ENCODE measurements at places on chromosomes 16 and 17.

- DNase-seq = peak; percentile 88
Measured at GRCh38 chr17:80263253-80264204, 2.9 kb downstream of the RNF213 start.

DNA sequence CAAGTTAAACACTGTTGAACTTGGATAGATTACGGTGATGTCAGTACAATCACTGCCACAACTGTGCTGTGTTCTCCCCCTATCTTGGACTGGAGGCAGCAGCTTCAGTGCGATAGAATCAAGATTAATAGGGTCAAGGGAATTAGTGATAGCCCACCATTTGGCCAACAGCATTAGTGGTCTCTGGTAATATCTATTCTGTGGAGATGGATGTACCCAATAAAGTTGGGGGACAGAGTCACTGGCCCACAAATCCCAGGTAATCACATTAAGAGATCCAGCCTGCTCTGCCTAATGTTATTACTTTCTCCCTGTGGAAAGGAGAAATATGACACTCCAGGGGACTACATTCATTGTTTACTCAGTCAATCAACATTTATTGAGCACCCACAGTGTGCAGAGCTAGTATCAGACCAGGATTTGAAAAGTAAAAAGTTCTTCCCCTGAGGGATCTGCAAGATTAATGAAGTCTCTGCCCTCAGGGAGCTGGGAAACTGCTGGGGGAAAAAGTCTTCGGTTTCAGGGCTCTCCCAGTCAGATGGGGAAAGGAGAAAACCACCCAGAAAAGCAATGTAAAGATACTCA lies 23.6 kb upstream of the ATP5MC1 start:
- DNase-seq = no peak

DNA sequence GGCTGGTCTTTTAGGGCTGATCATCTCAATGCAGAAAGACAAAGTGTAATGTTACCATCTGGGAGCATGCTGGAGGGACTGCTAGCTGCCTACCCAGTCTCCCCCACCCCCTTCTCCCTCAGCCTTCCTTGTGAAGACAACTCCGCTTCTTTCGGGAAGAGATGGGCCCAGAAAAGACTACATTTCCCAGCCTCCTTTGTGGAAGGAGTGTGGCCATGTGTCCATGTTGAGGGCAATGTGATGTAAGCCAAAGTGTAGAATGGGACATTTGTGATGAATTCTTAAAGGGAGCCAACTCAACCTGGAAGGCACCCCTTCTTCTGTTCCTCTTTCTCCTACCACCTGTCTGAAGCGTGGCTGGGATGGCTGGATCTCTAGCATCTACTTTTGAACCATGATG lies 16.3 kb downstream of the ABCC12 start:
- DNase-seq = no peak

DNA sequence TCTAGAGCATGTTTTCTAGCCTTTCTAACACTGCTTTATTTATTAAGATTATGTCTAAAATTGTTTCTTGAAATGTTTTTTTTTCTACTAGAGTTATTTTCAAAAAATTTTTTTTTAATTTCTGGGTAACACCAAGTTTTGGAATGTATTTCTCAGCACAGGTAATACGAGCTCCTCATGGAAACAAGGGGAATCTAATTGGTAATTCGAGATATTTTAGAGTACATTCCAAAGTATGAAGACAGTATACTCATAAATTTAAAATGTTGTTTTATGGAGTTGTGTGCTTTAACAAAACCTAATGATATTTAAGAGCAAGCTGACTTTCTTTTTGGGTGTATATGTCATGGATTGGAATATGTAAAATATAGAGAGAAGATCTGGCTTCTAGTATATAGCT lies 42.4 kb downstream of the OMG start:
- no peak for DNase-seq

- DNase-seq = peak; percentile 7
Measured at GRCh38 chr16:24070851-24071250, 185.3 kb upstream of the CACNG3 start.

GRCh38 chr17:80964544-80964856 lies 27.1 kb upstream of the CHMP6 start:
- DNase-seq = no peak

GRCh38 chr17:5553479-5553878 lies 30.8 kb downstream of the NLRP1 start:
- no peak for DNase-seq

DNA sequence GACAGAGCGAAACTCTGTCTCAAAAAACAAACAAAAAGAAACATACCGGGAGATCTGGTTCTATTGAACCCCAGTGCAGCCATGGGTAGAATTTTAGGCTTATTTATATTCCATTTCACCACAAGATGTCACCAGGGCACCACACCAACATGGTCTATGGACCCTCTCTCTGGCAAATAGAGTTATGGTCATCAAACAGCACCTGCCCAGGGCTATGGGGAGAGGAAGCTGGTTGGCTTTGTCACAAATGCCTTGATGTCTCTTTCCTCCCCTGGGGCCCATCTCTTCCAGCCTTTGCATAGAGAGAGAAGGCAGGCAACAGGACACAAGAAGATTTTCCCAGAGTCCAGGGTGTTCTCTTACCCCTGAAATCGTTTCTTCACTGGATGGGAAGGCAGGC lies 128.4 kb downstream of the WWOX start:
- no peak for DNase-seq

DNA sequence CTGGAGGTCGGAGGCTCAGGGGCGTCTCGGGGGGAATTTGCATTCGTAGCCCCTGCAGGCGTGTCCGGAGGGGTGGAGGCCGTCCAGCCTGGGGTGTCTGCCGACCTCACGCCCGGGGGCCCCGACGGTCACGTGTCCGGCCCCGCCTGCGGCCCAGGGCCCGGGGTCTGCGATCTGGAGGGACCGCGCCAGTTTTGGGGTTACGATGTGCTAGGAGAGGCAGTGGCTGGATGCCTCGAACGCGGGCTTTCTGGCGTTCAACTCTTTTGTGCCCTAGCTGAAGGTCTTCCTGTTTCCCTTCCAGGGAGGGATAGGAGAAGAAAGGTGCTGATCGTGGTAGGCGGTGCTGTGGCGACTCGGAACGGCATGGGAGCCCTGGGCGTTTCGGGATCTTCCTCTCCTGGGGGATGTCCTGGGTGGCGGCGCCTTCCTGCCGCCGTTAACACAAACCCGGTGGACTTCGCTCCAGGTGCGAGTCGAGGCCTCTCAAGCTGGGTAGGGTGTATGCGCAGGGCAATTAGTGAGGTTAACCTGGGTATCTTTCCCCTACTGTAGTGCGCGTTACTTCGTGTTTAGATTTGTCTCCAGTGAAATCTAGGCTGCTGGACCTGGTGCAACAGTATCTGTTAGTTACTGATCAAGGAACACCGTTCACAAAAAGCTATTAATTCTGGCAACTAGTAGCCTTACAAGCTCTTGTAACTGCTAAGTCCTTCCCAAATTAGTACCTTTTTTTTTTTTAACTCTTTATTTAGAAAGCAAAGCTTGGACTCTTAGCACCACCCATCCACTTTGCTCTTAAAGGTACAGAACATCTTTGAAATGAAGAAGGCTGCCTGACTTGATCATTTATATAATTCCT lies 1.3 kb downstream of the AKAP1 start:
- DNase-seq = peak; percentile 26

GRCh38 chr16:28038409-28038808 lies 25.1 kb downstream of the GSG1L start:
- no peak for DNase-seq

DNA sequence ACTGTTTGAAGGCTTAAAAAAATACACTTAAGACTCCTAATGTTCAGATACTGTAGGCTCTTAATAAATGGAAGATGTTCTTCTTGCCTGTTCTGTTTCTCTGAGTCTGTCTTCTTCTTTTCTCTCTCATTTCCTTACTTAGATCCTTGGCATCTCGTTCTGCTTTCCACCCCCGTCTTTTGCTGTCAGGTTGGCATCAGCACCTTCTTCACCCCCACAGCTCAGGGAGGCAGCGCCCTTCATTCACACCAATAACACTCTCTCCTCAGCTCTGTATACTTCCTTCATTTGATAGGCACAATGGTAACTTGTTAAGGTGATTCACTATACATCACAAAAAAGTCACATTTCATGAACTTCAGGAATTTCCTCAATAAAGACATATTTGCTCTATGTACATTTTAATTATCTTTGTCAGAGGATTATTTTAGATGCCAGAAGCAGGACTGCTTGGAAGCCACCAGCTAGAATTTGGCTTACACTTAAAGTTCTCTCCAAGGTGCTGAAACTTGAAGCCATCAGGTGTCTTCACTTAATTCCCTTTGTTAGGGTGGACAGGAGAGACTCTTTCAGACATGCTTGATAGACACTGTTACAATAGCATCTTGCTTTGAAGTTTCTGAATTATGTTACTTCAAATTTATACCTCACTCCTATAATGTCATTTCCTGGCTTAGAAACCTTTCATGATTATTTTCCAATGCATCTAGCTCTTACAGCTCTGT lies 670.1 kb upstream of the C16orf82 start:
- DNase-seq = no peak

- peak; percentile 62 for DNase-seq
Measured at GRCh38 chr16:1538804-1539520, 5.5 kb downstream of the TMEM204 start.

GRCh38 chr17:78679495-78680395 lies 102.3 kb downstream of the CYTH1 start:
- no peak for DNase-seq

- no peak for DNase-seq
Measured at GRCh38 chr17:54007855-54008254, 185.1 kb downstream of the KIF2B start.

GRCh38 chr17:17062866-17063265 lies 20.6 kb downstream of the MPRIP start:
- DNase-seq = no peak

DNA sequence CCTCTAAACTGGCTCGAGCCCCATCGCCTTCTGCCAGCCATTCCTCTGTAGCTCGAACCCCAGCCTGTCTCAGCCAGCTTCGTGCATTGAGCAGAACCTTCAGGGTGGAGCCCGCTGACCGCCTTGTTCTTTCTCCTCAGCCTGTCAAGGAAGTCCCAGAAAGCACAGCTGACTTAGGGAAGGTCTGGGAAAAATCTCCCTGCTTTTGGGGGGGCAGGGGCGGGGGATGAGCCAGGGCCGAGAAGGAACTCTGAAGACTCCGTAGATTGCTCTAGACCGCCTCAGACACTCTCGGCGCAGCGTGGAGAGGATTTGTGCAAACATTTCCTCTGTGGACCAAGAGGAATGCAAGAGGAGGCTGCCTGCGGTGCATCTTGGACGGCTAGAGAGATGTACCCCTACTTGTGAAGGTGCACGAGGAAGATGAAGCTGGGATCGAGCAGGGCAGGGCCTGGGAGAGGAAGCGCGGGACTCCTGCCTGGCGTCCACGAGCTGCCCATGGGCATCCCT lies at the start of gene GLP2R:
Gene GLP2R (plus strand): TSS at position 284 of the 510 bp plus-strand sequence. CDS start 140 bp downstream, at position 424.
- DNase-seq = no peak

GRCh38 chr17:40612599-40613244 lies 34.9 kb downstream of the SMARCE1 start:
- DNase-seq = peak; percentile 95

DNA sequence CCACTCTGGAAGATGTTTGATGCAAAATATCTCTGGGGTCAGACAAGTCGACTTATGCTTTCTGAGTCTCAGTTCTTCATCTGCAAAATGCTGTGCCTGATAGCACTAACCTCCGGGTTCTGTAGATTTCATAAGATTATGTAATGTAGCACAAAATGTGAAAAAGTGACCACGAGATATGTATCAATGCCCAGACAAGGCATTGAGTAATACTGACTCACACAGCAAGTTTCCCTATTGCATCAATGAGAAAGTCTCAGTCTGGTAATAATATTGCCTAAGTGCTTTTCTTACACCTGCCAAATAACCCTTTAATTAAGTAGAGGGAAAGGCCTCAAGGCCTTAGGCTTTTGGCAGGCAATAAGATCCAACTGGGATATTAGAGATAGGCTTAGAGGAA lies 41.4 kb upstream of the MMP2 start:
- DNase-seq = no peak

GRCh38 chr16:72963533-72964315 lies 84.2 kb downstream of the ZFHX3 start:
- no peak for DNase-seq

- DNase-seq = no peak
Measured at GRCh38 chr17:73101031-73101430, 8.5 kb upstream of the SLC39A11 start.

- no peak for DNase-seq
Measured at GRCh38 chr17:6098050-6098822, 28.1 kb downstream of the WSCD1 start.

DNA sequence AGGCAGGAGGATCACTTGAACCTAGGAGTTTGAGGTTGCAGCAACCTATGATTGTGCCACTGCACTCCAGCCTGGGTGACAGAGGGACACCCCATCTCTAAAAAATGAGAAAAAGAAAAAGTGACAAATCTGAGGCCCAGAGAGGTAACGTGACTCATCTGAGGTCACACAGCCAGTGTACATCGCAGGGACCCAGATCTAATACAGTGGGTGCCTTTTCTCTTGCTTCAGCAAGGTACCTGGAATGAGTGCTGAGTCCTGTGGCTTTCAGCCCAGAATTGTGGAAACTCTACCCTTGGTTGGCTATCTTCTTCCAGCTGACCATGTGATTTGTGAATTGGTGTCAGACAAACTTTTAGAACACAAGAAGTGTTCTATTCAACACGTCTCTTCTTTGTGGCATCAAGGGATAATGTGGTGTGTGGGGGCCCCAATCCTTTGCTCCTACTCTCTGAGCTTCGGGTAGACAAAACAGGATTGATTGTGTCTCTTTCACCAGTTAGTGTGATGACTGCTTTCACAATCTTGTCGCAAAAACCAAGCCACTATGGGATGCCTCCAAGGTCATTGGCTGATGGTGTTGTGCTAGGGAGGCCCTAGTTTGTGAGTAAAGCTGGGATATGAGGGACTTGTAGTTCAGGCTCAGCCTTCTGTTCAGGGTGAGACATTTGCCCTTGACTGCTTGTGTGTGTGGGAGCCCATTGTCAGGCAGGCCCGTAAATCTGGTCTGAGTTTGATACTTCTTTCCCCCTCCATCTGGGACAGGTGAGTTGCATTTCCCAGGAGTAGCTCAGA lies 71.0 kb downstream of the MSI2 start:
- DNase-seq = no peak

- DNase-seq = no peak
Measured at GRCh38 chr17:28940675-28941074, 10.6 kb downstream of the PHF12 start.

- DNase-seq = peak; percentile 24
Measured at GRCh38 chr16:73058221-73058615, 10.3 kb upstream of the ZFHX3 start.

- no peak for DNase-seq
Measured at GRCh38 chr17:82011617-82012187, 11.0 kb downstream of the CENPX start.
